ENCODE measurements at places on chromosomes 12 and 14. TPM values are rescaled to one million over a fixed set of nuclear protein-coding genes. Genes with fewer than 3 reads are reported as not detected.

DNA sequence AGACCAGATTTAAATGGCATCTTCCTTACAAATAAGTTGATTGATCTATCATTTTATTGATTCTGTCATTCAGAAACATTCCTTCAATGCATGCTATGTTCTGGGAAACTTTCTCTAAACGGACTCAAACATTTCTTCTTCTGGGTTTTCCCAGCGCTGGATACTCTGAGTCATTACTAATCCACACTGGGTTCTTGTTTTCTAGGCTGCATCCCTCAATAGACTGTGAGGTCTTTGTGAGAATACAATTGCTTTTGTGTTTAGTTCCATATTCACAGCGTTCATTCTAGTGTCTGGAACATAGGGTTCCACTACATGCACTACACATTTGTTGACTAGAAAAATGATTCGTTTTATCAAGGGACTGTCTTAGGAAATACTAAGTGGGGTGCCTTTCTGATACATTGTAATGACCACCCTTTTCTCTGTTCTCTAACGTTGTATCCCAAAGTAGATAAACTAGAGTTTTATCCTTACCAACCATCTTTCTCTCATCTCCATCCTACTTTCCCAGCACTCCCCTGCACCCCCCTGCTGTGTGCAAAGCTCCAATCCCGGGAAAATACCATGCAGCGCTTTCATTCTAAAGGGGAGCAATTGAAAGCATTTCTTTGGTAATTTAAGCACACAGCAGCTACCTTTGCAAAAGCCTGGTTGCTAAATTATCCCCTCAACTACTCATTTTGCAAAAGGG is 878.7 kb downstream of the DIO2 start:
- DNase-seq, result peak; percentile 26

- DNase-seq, result no peak
Measured at GRCh38 chr12:54417712-54418440, 1.2 kb downstream of the ITGA5 start.

The SOAT2 gene
- total RNA-seq, result not detected

- DNase-seq, result peak; percentile 93
Measured at GRCh38 chr12:115096588-115097397, 412.8 kb upstream of the TBX3 start.

DNA sequence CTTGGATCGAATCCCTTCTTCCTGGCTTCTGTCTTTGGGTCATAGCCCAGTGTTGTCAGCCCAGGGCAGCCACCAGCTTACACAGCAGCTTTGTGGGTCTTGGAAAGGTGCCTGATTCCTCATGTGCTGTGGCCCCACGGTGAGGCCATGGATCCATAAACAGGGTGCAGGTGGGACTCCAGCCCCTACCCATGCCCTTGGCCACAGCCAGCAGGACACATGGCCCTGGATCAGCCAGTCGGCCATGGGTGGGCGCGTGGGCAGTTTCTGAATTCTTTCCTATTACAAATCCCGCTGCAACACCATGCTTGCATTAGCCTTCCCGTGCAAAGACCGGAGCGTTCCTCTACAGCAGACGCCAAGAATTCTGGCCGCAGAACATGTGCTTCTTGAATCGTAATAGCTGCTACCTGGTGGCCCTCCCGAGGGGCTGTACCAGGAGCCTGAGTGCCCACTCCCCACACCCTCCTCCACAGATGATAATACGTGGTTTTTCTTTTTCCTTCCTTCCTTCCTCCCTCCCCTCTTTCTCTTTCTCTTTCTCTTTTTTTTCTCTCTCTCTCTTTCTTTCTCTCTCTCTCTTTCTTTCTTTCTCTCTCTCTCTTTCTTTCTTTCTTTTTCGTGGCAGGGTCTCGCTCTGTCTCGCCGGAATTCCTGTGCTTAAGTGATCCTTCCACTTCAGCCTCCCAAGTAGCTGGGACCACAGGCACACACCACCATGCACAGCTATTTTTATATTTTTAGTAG is 2.9 kb upstream of the MMP17 start:
- no peak for DNase-seq

The CLEC4A gene
- total RNA-seq, result 0.48 TPM

GRCh38 chr12:65868133-65868705 is 43.9 kb downstream of the HMGA2 start:
- DNase-seq, result peak; percentile 86

GRCh38 chr14:66645716-66646115 is 137.8 kb downstream of the GPHN start:
- DNase-seq, result peak; percentile 64

GRCh38 chr14:56147986-56148901 is 30.0 kb downstream of the PELI2 start:
- DNase-seq, result no peak

The TBX5 gene
- total RNA-seq, result not detected

- DNase-seq, result no peak
Measured at GRCh38 chr14:96351986-96352385, 11.2 kb downstream of the ATG2B start.

The PTPRQ gene
- under 0.01 TPM for total RNA-seq

DNA sequence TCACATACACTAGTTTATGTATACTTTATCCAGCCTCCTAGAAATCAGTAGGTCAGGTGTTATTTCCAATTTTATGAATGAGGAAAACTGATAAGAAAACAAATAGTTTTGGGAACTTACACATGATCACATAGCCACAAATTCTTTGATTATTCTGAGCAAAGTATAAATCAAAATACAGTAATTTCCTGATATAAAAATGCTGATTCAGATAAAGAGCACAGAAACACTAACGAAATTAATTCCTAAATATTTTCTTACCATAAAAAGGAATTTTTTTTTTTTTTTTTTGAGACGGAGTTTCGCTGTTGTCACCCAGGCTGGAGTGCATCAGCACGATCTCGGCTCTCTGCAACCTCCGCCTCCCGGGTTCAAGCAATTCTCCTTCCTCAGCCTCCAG is 275.4 kb downstream of the SOX5 start:
- DNase-seq, result no peak

The AREL1 gene
- total RNA-seq, result 24.0 TPM

- DNase-seq, result no peak
Measured at GRCh38 chr14:64958743-64959142, 13.4 kb downstream of the RAB15 start.

The SLC6A15 gene
- 0.39 TPM for total RNA-seq

The SLCO1B1 gene
- not detected for total RNA-seq

DNA sequence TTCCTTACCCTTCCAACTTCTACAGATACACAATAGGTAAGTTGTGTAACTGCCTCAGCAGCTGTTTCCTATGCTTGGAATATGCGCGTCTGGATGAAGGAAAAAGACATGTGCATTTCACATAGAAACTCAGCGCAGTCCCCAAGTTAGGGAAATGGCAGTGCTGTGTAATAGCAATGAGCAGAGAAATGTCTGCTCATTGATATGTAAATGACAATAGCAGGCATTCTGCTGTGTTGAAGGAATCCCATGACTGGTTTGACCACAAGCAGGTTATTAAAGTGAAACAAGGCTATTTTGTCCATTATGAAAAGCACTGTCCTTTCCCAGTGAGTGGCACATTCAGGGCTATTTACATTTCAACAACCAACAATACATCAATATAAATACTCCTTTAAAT is 106.6 kb downstream of the BTG1 start:
- peak; percentile 9 for DNase-seq

DNA sequence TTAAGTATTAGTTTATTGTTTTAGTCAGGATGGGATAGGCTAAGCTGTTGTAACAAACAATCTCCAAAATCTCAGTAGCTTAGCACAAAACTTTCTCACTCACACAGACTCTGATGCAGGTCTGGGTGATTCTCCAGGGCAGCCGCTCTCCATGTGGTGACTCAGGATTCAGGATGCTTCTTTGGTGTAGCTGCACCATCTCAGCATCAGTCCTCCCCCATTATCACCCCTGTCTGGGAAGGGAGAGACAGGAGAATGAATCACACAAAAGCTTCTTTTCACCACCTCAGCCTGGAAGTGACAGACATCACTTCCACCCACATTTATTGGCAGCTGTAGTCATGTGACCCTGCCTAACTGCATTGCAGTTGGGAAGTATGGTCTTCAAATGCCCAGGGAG is 142.3 kb downstream of the DICER1 start:
- no peak for DNase-seq

- no peak for DNase-seq
Measured at GRCh38 chr14:92737206-92737605, 11.2 kb downstream of the LGMN start.

The EML5 gene
- 3.1 TPM for total RNA-seq

The PTPN6 gene
- not detected for total RNA-seq

The YBX3 gene
- 36.4 TPM for total RNA-seq

Data from RPMI7951 (cell line).